ENCODE measurements at places on chromosomes 3 and 15. TPM values are rescaled to one million over a fixed set of nuclear protein-coding genes. Genes with fewer than 3 reads are reported as not detected.

Gene GP9
- not detected for total RNA-seq

Gene COL8A1
- not detected for total RNA-seq

Gene LIPH
- total RNA-seq = 7.4 TPM

Gene FILIP1L
- 0.24 TPM for total RNA-seq

Gene WNT5A
- 0.87 TPM for total RNA-seq

Gene FHIT
- total RNA-seq = 0.40 TPM

Gene GABRR3
- total RNA-seq = not detected

Gene KATNBL1
- 33.1 TPM for total RNA-seq
